Endodermal cell (in vitro differentiated cells): ENCODE measurements at places on chromosomes 6 and 20. TPM values are rescaled to one million over a fixed set of nuclear protein-coding genes. Genes with fewer than 3 reads are reported as not detected.

DNA sequence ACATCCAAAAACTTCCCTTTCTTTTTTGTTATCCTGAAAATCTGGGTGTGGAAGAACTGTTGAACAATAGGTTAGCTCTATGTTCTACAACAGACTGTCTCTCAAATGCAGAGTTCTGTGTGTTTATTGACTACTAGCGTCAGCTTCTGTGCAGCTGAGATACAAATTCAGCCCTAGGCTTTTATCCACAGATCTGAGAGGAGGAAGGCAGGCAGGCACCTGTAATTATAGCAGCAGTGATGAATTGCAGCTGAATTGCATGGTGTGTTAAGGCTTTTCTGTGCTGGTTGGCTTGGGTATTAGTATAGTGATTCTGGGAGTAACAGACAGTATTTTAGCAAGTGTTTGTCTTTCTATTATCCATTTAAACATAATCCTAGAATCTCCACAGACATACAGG is 24.4 kb downstream of the GRIK2 start:
- DNase-seq = no peak

GRCh38 chr20:358891-359555 is 12.1 kb downstream of the NRSN2 start:
- DNase-seq = no peak

DNA sequence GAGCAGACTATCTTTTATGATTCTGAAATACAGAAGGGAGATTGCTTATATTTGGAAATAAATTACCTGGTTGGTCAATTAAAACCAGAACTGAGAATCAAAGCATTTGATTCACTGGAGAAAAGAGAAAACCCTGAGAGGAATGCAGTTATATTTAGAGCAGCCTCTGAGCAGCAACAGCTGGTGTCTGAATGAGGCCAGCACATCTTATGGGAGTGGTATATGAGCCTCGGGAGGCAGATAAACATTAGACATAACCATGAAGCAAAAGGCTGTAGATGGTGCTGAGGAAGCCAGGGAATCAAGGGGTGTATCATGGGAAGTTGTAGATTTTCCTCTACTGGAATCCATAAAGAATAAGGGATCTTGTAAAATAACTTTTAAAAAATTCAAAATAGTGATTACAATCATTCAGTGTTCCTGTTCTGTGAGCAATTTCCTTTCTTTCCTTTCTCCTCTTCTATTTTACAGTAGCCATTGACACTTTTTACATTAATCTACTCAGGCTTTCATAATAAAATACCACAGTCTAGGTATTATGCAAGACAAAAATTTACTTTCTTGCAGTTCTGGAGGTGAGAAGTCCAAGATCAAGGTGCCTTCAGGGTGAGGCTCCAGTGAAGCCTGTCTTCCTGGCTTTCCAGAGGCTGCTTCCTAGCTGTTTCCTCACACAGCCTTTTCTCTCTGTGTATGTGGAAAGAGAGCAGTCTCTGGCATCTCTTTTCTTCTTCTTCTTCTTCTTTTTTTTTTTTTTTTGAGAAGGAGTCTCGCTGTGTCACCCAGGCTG is 32.8 kb upstream of the ENPP5 start:
- DNase-seq = no peak

FOXQ1 gene
- total RNA-seq = 41.3 and 54.0 TPM in 2 replicates

MEI4 gene
- 0.07 to 0.97 TPM (median 0.84 TPM) in 3 replicates for total RNA-seq

MATN4 gene
- total RNA-seq = 0.18 and 0.20 TPM in 2 replicates

GRCh38 chr6:51467231-51467952 is 620.0 kb downstream of the PKHD1 start:
- no peak for DNase-seq

LY6G5B gene
- total RNA-seq = 16.5 and 17.0 TPM in 2 replicates
